ENCODE measurements at places on chromosomes 5 and 9. TPM values are rescaled to one million over a fixed set of nuclear protein-coding genes. Genes with fewer than 3 reads are reported as not detected.

Gene MYMK
- not detected for total RNA-seq

Gene CDKN2A
- 32.1 TPM for total RNA-seq

DNA sequence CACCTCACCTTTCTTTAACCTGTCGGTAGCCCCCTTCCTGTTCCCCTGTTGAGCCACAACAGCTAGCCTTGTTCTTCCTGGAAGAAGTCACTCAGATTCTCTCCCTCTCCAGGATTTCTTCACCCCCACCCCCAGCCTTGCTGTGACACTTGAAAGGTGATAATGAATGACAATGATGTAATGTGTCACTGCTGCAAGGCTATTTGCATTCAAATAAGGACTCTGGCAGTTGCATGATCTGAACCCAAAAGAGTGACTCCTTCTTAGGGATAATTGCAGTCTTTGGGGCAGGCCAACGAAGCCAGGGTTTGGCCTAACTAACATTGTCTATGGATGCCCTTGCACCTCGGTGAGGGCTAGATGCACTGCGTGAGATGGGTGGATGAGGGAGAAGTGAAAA is 154.4 kb upstream of the CLINT1 start:
- DNase-seq, result no peak

DNA sequence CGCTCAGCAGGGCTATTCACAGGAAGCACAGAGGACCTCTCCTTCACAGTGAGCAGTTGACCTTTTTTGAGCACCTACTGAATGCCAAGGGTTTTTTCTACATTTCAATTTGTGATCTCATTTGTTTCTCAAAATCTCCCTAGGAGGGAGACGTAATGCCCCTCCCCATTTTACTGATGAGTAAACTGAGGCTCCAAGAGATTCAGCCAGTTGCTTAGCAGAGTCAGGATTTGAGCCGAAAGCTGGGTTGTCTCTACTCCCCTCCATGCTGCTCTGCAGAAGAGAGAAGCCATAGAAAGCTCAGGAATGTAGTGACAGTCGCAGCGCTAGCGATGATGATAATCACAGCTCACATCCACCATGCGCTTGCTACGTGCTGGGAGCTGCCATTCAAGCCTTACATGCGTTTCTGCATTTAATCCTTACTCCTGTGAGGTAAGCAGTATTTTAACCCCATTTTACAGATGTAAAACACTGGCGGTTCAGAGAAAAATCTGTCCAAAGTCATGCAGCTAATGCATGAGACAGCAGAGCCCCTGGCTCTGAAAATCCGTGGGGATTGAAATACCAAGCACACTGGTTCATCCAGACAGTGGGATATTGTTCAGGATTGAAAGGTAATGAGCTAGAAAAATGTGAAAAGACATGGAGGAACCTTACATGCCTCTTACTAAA is 33.8 kb downstream of the ERGIC1 start:
- DNase-seq, result no peak

DNA sequence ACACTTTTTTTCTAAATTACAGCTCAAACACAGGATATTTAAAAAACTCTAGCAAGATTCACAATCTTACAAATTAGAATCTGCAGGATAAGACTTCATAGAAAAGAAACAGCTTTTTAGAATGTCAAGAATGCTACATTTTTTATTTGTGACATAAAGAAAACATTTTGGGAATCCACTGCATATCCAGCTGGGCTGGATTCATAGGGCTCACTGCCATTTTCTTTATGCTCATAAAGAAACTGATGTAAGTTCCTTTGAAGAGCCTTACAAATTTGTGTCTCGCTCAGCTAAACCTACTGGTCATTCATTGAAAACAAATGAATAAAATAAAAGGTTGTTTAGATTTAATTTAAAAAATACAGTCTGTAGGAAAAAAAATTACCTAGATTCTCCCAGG is 332.3 kb downstream of the TRPM3 start:
- no peak for DNase-seq

GRCh38 chr5:100668511-100668910 is 133.3 kb downstream of the FAM174A start:
- DNase-seq, result no peak

DNA sequence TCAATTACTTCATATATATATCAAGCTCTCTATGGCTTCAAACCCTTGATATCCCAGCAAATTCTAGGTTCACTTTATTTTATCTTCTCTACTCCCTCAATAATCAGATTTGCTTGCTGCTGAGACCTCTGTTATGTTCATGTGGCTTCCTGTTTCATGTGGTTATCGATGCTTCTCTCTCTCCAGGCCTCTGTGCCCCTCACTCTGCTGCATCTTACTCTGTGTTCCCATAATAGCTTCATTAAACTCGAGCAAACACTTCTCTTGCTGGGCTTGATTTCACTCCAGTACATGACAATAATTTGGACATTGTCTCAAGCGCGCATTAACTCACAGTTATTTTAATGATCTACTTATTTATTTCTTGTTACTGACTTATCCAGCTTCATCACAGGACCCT is 798.8 kb downstream of the CDH9 start:
- DNase-seq, result peak; percentile 4

GRCh38 chr5:14453481-14453880 is 128.1 kb upstream of the OTULINL start:
- no peak for DNase-seq

Data from osteoblast (primary cell).